Right lobe of liver (tissue), 6 donors: ENCODE measurements at places on chromosomes 5 and 9. TPM values are rescaled to one million over a fixed set of nuclear protein-coding genes. Genes with fewer than 3 reads are reported as not detected.
A peak's percentile ranks its signal among the peaks of the same experiment; 100 is the strongest.

DNA sequence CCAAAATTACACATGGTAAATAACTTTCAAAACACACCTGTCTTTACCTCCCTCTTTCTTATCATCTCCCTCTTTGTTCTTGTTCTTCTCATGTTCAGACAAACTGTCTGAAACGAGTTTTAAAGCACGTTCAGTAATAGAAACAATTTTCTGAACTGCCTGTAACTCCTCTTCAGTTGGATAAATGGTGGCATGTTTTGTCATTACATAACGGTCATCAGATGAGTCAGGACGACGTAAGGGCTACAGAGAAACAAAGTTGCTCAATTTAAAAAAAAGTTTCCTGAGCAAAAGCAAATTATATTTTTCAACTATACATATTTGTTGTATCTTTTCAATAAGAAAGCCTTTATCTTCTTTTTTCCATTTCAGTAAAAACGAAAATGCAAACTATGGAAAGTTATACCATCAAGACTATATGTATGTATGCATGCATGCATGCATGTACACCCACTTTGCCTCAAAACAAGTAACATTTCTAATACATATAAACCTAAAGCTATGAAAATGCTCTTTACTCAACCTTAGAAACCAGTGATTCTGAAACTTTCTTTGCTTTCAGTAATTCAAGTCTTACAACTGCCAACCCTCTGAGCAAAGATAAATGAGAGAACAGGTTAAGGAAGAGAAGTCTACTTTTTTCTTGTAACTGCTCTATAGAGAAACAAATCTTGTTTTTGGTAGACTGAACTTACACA, 56.0 kb downstream of the ZFR start:
- H3K27me3 ChIP-seq: no peaks in the 10 kb centered on the region
- no peaks in the 10 kb centered on the region for H3K4me1 ChIP-seq
- peaks cover 61% of the 10 kb centered on the region for H3K36me3 ChIP-seq
- no peak overlapping the region for H3K27ac ChIP-seq

- DNase-seq: peak; percentile 31
- H3K27me3 ChIP-seq: no peaks in the 10 kb centered on the region
- H3K36me3 ChIP-seq: peaks cover 4% of the 10 kb centered on the region
- H3K27ac ChIP-seq: peak overlapping the region; percentile 23
These were observed 536 bp downstream of the SLC27A4 start for GRCh38 chr9:128340691-128341434.

- H3K27me3 ChIP-seq: no peaks in the 10 kb centered on the region
- no peaks in the 10 kb centered on the region for H3K4me1 ChIP-seq
- H3K27ac ChIP-seq: peak overlapping the region; percentile 98
- no peaks in the 10 kb centered on the region for H3K36me3 ChIP-seq
- H3K4me3 ChIP-seq: peak overlapping the region; percentile 62
These were observed 1.1 kb upstream of the SMC2 start for GRCh38 chr9:104092875-104093600.

- no peak overlapping the region for H3K27ac ChIP-seq
- no peaks in the 10 kb centered on the region for H3K4me1 ChIP-seq
- no peaks in the 10 kb centered on the region for H3K27me3 ChIP-seq
- H3K4me3 ChIP-seq: no peak overlapping the region
These were observed 272.8 kb downstream of the GAS1 start for GRCh38 chr9:86674487-86674886.

DNA sequence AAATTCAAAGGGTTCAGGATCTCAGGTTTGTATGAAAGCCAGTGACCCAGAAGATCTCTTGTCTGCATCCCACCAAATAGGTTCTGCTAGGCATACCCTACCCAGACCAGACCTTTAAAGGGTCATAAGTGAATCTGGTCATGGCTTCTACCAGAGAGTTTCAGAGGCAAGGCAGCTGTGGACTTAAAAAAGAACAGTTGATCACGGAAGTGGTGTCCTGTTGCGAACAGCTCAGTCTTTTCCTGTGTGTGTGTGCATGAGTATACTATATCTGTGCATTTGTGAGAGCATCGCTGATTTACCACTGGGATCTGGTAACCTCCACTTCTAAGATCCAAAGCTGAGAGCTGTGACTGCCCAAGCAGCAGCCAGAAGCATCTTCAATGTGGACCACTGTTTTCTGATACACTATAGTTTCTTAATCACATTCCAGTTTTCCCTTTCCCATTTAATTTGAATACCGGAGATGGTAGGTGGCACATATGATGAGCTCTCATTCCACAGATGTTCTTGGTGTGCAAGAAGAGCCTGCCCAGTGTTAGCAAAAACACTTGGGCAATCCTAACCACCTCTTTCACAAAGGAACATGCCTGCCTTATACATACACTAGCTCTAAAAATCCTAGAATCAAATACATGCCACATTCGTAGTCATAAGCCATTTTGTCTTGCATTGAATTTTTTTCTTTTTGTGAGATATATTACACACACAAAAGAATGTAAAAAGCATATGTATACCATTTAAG, 36.2 kb upstream of the OR2S2 start:
- H3K27ac ChIP-seq: no peak overlapping the region
- no peak for DNase-seq
- no peaks in the 10 kb centered on the region for H3K36me3 ChIP-seq
- no peaks in the 10 kb centered on the region for H3K27me3 ChIP-seq
- H3K4me1 ChIP-seq: no peaks in the 10 kb centered on the region
- H3K4me3 ChIP-seq: no peak overlapping the region

DNA sequence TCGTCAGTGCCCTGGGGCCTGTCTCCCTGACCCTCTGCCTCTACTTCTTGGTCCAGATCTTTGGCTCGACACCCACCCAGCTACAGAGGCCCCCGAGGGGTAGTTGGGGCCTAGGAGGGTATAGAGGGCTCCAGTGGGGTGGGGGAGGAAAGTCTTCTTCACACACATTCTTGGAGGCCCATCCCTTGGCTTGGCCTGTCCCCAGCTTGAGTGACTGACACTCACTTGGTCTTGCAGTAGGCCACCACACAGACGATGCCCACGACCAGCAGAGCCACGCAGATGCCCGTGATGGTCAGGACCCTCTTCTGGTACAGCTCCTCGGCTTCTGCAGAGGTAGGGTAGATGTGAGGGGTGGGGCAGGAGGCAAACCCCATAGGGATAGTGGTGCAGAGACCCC, 59.8 kb downstream of the PSD2 start:
- no peaks in the 10 kb centered on the region for H3K4me1 ChIP-seq
- H3K36me3 ChIP-seq: no peaks in the 10 kb centered on the region

DNA sequence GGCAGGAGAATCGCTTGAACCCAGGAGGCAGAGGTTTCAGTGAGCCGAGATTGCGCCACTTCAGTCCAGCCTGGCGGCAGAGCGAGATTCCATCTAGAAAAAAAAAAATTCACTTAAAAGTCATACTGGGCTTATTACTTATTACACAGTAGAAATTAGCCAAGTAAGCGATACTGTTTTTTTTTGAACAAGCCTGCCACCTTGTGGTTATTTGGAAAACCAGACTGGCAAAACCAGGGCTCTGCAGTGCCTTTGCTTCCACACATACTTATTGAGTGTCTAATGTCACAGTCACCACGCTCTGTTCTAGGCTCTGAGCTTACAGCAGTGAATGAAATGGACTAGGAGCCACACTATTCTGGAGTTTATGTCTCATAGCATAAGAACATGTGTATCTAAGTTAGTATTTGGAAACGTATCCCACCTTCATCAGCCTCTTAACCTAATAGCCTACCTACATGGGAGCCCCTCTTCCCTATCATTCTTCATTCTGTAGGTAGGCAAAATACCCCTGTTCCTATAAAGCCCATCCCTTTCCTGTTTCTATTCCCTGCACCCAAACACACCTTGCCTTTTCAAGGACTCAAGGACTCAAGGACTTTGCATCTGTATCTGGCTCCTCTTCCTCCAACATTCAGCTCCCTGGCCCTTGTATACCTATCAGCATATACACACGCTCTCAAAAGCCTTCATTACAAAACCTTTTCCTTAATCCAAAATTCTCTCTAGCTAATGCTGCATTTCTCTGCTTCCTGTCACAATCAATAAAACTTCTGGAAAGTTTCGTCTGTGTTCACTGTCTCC, 13.9 kb upstream of the BASP1 start:
- H3K4me1 ChIP-seq: no peaks in the 10 kb centered on the region
- H3K4me3 ChIP-seq: no peak overlapping the region
- H3K36me3 ChIP-seq: no peaks in the 10 kb centered on the region
- no peak overlapping the region for H3K27ac ChIP-seq
- no peaks in the 10 kb centered on the region for H3K27me3 ChIP-seq

- H3K36me3 ChIP-seq: no peaks in the 10 kb centered on the region
- H3K4me1 ChIP-seq: no peaks in the 10 kb centered on the region
- DNase-seq: no peak
- no peak overlapping the region for H3K27ac ChIP-seq
These were observed 26.4 kb downstream of the TMEM167A start for GRCh38 chr5:83050723-83051340.

- no peaks in the 10 kb centered on the region for H3K27me3 ChIP-seq
- DNase-seq: peak; percentile 71
- peak overlapping the region; percentile 74 for H3K27ac ChIP-seq
These were observed 310.9 kb downstream of the BNC2 start for GRCh38 chr9:16559418-16560188.

- no peak overlapping the region for H3K4me3 ChIP-seq
- peaks cover 3% of the 10 kb centered on the region for H3K4me1 ChIP-seq
- H3K36me3 ChIP-seq: no peaks in the 10 kb centered on the region
- no peak for DNase-seq
- no peaks in the 10 kb centered on the region for H3K27me3 ChIP-seq
These were observed 13.9 kb downstream of the TLR4 start for GRCh38 chr9:117718085-117718484.

GRCh38 chr5:18959535-18959934, 1028.5 kb downstream of the CDH18 start:
- H3K27ac ChIP-seq: no peak overlapping the region
- DNase-seq: no peak
- no peaks in the 10 kb centered on the region for H3K4me1 ChIP-seq
- H3K36me3 ChIP-seq: no peaks in the 10 kb centered on the region
- H3K4me3 ChIP-seq: no peak overlapping the region

DNA sequence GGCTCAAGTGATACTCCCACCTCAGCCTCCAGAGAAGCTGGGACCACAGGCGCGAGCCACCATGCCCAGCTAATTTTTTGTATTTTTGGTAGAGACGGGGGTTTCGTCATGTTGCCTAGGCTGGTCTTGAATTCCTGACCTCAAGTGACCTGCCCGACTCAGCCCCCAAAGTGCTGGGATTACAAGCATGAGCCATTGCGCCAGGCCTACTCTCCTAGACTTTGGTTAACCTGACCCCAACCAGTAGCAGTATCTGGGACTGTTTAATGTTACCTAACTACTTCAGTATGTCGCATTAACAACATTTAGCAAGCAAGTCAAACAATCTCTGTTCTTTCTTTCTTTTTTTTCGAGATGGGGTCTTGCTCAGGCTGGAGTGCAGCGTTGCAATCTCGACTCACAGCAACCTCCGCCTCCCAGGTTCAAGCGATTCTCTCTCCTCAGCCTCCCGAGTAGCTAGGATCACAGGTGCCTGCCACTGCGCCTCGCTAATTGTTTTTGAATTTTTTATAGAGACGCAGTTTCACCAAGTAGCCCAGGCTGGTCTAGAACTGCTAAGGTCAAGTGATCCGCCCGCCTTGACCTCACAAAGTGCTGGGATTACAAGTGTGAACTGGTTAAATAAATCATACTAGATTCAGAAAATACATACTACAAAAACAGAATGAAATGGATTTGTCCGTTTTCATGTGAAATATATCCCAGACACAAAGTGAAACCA, 2.0 kb downstream of the AK3 start:
- peak overlapping the region; percentile 94 for H3K27ac ChIP-seq
- H3K4me3 ChIP-seq: peak overlapping the region; percentile 79
- H3K27me3 ChIP-seq: no peaks in the 10 kb centered on the region
- DNase-seq: no peak
- H3K4me1 ChIP-seq: no peaks in the 10 kb centered on the region

DNA sequence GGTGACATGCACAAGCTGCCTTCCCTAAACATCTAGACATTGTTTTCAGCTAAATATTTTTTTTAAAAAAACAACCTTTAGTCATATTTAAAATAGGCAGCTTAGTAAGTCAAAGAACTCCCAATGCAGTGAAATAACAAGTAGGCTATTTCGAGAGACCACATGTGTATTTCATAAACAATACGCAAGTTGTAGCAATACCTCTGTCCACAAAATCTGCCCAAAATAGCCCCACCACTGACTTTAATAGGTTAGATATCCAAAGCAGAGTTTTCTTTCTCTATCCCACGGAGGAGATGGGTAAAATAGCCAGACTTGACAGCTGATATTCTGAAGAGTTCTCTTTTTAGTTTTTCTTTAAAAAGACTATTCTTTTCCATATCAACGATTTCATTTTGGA, 1.2 kb downstream of the SLC24A2 start:
- no peaks in the 10 kb centered on the region for H3K27me3 ChIP-seq
- H3K27ac ChIP-seq: no peak overlapping the region
- no peaks in the 10 kb centered on the region for H3K4me1 ChIP-seq

DNA sequence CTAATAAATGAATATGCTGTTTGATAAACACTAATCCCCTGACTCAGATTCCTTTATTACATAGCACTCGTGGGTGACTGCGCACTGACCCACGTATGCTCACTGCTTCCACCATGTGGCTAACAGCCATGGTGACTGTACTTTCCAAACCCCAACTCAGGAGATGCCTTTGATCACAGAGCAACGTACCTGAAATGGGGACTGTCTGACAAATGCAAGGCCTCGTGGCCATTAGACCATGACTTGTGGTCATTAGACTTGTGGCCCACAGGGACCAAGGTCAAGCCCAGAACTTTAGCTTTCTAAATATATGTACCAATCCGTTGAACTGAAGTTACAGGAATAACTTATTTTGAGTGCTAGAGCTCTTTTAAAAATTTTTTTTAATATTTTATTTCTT, 46.6 kb downstream of the CYFIP2 start:
- peak; percentile 59 for DNase-seq
- H3K4me3 ChIP-seq: no peak overlapping the region
- no peaks in the 10 kb centered on the region for H3K36me3 ChIP-seq
- no peak overlapping the region for H3K27ac ChIP-seq
- H3K4me1 ChIP-seq: no peaks in the 10 kb centered on the region
- no peaks in the 10 kb centered on the region for H3K27me3 ChIP-seq

- no peak overlapping the region for H3K27ac ChIP-seq
- no peaks in the 10 kb centered on the region for H3K36me3 ChIP-seq
- H3K4me1 ChIP-seq: no peaks in the 10 kb centered on the region
- DNase-seq: no peak
These were observed 6.0 kb downstream of the POU5F2 start for GRCh38 chr5:93735378-93735777.

Gene MEIKIN
- total RNA-seq: not detected

Gene SERF1B
- 2.8 TPM for total RNA-seq

Gene C9
- 1,197 TPM for total RNA-seq

Gene CCDC171
- 0.80 TPM for total RNA-seq

Gene ELOVL7
- 0.19 TPM for total RNA-seq

Gene GADD45G
- 13.5 TPM for total RNA-seq

Gene FKTN
- 9.8 TPM for total RNA-seq

Gene CAMK4
- total RNA-seq: 0.81 TPM

Gene MRPS2
- total RNA-seq: 29.5 TPM

Gene GPR21
- total RNA-seq: 0.46 TPM

Gene ASTN2
- total RNA-seq: 2.9 TPM

Gene TNFSF8
- 2.0 TPM for total RNA-seq
